ENCODE measurements at places on chromosomes 1 and 21. TPM values are rescaled to one million over a fixed set of nuclear protein-coding genes. Genes with fewer than 3 reads are reported as not detected.
A peak's percentile ranks its signal among the peaks of the same experiment; 100 is the strongest.

DNA sequence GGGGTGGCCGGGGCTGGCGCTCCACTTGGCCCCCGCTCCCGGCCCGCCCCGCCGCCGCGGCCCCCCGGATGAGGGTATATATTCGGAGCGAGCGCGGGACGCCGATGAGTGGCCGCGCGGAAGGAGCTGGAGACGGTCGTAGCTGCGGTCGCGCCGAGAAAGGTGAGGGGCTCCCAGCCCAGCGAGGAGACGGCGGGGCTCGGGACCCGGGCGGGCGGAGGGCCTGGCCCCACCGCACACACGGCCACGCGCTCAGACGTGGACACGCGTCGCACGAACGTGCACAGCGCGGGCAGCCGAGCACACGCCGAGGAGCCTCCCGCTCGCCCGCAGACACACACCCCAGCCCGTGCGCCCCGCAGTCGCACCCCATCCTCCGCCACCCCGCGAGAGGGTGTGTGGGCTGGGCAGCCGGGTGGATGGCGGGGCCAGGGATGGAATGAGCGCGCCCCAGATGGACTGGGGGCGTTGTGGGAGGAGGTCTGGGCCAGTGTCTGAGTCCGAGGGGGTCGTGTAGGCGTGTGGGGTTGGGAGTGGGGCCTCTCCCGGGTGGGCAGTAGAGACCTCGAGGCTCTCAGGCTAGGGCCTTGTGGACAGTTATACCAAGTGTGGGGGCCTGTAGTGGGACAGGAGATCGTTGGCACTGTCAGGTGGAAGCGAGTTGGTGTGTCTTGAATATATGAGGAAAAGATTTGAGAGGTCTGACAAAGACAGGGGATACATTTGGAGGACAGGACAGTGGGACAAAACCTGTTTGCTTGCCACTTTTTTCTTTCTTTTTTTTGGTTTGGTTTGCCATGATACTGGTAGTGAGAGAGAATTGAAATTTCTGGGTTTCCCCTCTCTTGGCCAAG is at the start of gene UAP1:
Gene UAP1, plus strand, starts transcription at position 107 of the 854 bp plus-strand sequence. CDS start 4,347 bp downstream, outside the sequence.
- DNase-seq, result peak; percentile 83

DNA sequence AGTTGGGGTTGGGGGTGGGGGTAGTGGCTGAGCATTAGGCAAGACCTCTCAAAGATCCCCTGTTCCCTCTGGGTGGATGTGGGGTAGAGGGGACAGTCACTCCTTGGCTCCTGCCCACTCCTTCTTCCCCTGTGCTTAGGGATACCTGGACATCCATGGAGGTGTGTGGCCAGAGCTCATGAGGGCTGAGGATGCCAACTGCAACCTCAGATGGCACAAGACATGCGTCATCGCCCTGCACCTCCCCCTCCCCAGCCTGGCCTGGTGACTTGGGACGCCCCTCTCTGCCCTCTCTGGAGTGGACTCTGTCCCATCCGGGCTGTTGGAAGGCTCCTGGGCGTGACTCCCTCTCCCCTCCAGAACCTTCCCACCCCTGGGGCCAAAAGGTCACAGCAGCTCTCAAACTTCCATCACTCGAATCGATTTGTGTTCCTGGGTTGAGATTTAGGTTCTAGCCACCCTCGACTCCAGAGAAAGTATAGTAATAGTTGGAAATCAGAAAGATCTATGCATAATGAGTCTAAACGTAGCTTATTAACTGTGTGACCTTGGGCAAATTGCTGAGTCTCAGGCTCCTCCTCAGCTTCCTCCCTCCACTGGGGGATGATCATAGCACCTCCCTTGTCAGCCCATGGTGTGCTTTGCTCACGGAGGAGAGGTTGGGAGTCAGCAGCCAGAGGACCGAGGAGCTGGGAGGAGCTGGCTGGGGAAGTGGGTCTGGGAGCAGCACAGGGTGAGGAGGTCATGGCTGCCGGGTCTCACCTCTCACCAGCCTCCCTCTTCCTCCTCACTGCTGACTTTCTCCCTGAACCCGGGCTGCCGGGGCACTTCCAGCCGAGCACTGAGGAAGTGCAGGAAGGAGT is 2.2 kb upstream of the PTPN7 start:
- DNase-seq, result no peak

GRCh38 chr1:82386365-82387011 is 585.8 kb downstream of the ADGRL2 start:
- no peak for DNase-seq

Gene RNF186
- not detected for total RNA-seq

Gene LCE3E
- not detected for total RNA-seq

Measured in aorta (tissue), 5 donors.